Lower leg skin (tissue), 4 donors: ENCODE measurements at places on chromosomes 13 and 19. TPM values are rescaled to one million over a fixed set of nuclear protein-coding genes. Genes with fewer than 3 reads are reported as not detected.

PEX11G gene
- 8.2 TPM for total RNA-seq

PBX4 gene
- total RNA-seq = 4.9 TPM

IFNL3 gene
- not detected for total RNA-seq

ZNF132 gene
- 2.2 TPM for total RNA-seq

FBN3 gene
- 2.1 TPM for total RNA-seq

PCDH9 gene
- 0.21 TPM for total RNA-seq

COPE gene
- total RNA-seq = 238 TPM

TGFBR3L gene
- not detected for total RNA-seq

PTH2 gene
- not detected for total RNA-seq

SIGLEC14 gene
- total RNA-seq = 1.0 TPM

KLK12 gene
- total RNA-seq = not detected

ZNF256 gene
- total RNA-seq = 10.0 TPM

TTC9B gene
- not detected for total RNA-seq

AMER2 gene
- 0.13 TPM for total RNA-seq

USPL1 gene
- total RNA-seq = 18.2 TPM

LILRA6 gene
- 1.6 TPM for total RNA-seq

CEACAM8 gene
- not detected for total RNA-seq

FFAR3 gene
- not detected for total RNA-seq

ZNF667 gene
- 3.3 TPM for total RNA-seq
